ENCODE measurements at places on chromosomes 7 and 10.

DNA sequence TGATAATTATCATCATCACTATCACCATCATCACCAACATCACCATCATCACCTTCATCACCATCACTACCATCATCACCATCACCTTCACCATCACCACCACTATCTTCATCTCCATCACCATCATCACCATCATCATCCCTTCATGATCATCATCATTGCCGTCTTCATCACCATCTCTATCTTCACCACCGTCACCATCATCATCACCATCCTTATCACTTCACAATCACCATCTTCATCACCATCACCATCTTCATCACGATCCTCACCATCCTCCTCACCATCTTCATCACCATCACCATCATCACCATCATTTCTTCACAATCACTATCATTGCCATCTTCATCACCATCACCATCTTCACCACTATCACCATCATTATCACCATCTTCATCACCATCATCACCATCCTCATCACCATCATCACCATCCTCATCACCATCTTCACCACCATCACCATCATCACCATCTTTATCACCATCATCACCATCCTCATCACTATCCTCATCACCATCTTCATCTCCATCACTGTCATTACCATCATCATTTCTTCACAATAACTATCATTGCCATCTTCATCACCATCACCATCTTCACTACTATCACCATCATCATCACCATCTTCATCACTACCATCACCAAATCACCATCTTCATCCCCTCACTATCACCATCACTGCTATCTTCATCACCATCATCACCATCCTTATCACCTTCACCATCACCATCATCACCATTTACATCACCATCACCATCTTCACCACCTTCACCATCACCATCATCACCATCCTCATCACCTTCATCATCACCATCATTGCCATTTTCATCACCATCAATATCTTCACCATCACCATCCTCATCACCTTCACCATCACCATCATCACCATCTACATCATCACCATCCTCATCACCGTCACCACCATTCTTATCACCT lies 72.4 kb upstream of the DNAAF5 start:
- no peak for DNase-seq

DNA sequence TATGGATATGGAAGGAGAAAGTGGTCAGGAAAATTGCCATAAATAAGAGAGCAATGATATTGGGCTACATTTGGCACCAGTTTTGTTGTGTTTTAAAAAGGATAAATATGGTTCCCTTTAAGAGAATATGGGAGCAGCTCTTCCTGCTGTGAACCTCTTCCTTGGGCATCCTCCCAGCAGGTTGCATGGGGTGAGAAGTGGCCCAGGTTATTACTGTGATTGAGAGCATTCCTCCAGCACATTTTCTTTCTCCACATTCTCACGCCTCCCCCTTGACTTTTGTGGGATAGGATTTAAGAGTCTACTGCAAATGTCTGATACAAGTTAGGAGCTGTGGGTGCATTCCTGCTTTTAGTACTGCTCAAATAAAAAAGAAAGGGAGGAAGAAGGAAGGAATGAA lies 214.8 kb downstream of the POU6F2 start:
- no peak for DNase-seq

GRCh38 chr10:131591936-131592335 lies 280.4 kb upstream of the TCERG1L start:
- DNase-seq, result no peak

- no peak for DNase-seq
Observed at GRCh38 chr10:74502963-74503608, 323.3 kb upstream of the KAT6B start.

GRCh38 chr10:67978749-67979148 lies 94.3 kb downstream of the SIRT1 start:
- DNase-seq, result no peak

DNA sequence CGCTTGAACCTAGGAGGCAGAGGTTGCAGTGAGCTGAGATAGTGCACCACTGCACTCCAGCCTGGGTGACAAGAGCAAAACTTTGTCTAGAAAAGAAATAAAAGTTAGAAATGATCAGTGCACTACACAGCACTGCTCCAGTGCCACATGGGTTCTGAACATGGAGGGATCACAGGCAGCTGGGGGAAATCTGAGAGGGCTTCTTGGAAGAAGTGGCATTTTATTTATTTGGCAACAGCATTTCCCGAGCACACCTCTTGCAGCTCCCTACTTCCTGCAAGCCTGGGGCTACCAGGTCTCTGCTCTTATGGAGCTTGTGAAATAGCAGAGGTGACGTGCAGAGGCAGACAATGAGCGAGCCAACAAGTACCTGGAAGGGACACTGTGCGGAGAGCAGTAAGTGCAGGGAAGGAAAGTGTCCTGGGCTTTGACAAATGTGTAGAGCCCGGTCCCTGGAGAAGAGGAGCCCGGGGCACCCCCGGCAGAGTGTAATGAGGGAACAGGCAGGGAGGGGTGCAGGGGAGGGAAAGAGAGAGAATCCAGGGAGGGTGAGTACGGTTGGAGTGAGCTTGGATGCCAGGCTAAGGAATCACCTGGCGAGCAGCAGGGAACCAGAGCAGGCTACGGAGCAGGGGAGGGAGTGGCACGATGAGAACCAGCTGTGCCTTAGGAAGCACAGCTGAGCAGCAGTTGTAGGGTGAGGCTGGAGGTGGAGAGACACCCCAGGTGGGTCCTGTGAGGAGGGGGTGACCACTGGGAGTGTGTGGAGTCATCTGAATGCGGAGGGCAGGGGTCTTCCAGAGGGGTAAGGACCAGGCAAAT lies 104.6 kb upstream of the CTBP2 start:
- no peak for DNase-seq

GRCh38 chr7:50069613-50070012 lies 23.4 kb downstream of the ZPBP start:
- no peak for DNase-seq

GRCh38 chr7:141268614-141269013 lies 194.8 kb downstream of the TMEM178B start:
- no peak for DNase-seq

- DNase-seq, result no peak
Observed at GRCh38 chr10:132129431-132129830, 57.3 kb upstream of the DPYSL4 start.

GRCh38 chr7:13174991-13175390 lies 487.6 kb downstream of the ARL4A start:
- DNase-seq, result no peak

GRCh38 chr10:4125776-4126175 lies 340.8 kb upstream of the KLF6 start:
- no peak for DNase-seq

- DNase-seq, result no peak
Observed at GRCh38 chr10:505419-505818, 184.0 kb downstream of the DIP2C start.

DNA sequence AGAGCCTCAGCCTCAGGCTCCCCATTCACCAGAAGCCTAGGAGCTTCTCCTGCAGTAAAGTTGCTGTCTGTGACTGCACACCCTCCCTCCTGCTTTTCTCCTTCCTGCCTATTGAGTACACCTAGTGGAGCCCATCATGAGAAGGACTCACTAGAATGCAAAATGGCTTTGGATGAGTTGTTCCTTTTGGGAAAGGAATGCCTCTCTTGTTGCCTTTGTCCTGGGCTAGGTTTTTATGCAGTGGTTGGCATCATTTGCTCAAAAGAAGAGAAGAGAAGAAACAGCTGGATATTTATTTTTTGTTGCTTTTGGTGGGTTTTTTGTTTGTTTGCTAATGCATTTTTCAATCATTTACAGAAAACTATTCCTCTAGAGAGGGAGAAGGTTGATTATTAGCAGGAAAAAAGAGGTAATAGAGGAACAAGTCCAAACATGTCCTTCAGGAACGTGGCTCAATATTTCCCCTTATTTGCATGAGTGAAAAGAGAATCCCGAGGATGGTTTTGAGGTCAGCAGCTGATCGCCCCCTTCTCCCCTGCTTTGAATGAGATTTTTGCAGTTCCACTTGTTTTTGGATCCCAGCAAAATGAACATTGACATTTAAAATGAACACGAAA lies 369.9 kb upstream of the NRP1 start:
- DNase-seq, result no peak

DNA sequence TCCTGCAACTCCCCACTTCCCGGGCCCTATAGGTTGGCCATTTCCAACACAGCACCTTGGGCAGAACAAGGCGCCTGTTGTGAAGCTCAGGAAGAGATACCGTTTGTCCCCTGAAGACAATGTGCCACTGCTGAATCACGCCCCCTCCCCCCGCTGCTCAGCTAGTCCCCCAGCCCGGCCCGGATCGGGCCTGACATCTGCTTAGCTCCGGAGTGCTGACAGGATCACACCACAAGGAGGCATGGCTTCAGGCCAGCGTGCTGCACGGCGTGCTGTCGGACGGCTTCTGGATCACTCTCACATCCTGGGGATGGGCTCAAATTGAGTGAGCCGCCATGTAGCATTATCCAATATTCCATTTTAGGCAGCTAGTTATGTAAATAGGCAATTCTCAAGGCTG lies 62.1 kb upstream of the EFCAB10 start:
- DNase-seq, result no peak

DNA sequence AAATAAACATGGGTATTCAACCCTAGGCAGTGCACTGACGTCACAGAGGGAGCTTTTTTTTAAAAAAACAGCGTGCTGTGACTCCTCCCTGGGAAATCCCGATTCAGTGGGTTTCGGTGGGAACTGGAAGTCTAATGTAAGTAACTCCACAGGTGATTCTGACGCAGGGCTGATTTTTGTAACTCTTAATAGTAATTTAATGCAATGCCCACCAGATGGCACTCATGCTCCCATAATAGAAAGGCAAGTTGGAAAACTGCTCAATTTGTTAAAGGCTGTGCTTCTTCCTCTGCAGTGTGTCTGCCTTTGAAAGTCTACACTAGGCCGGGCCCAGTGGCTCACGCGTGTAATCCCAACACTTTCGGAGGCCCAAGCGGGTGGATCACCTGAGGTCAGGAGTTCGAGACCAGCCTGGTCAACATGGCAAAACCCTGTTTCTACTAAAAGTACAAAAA lies 10.9 kb upstream of the RSU1 start:
- DNase-seq, result peak; percentile 16

- DNase-seq, result no peak
Observed at GRCh38 chr7:19442016-19442785, 266.6 kb downstream of the POLR1F start.

DNA sequence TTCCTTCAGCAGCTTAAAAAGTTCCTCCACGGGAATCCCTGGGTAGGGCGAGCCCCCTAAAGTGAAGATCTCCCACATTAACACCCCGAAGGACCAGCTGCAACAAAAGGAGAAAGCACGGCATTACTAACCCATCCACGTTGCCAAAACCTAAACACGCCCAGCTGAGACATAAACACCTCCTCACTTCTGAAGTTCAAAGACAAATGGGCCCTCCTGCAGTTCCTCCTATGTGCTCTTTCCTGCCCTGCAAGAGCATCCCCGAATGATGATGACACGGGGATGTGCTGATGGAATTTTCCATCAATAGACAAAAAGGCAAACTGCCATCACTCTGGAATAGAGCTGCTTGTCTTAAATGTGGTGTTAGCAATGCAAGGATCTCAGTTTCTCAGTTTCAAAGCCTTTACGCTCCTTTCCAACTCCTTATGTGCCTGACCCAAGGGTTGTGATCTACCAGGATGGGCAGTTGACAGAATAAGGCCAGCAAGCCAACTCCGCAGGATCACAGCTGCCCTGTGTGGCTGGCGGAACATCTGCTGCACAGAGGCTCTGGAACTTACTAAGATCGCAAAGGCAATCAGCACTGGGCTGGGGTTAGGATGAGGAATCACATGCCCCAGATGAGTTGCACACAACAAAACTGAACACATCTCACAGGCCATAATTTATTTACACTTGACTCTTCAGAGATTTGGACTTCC lies 112.7 kb downstream of the FGFR2 start:
- no peak for DNase-seq

GRCh38 chr10:74683067-74683466 lies 143.3 kb upstream of the KAT6B start:
- no peak for DNase-seq

GRCh38 chr7:127949769-127950222 lies 81.4 kb downstream of the LRRC4 start:
- DNase-seq, result no peak

DNA sequence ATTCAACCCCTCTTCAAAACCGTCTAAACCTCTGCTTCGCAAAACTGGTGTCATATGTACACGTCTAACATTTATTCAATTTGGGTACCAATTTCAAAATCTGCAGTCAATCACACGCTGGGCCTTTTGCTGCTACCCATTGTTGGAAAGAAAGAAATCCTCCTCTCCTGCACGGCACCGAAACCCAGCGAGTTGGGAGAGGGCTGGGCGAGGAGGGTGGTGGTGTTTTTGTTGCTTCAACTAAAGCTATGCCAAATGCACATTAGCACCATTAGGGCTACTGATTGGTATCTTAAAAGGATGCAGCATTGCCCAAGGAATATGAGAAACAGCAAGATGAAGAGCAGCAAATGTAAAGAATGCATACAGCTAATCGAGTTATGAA lies 7.8 kb downstream of the EBF3 start:
- no peak for DNase-seq

DNA sequence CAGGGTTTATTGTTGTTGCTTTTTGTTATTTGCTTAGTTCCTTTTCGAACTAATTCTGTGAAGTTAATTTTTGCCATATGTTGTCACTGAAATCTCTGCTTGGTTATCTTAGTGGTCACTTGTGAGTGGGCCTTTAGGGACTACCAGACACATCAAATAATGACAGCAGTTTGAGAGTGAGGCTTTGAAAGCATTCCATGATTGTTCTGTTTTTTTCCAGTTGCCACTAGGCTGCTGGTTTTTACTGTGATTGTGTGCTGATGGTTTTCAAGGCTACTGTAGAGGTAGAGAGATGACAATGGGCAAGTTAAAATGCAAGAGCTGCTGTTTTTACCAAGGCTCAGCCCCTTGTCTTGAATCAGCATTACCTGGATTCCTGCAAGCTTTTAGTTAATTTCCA lies 20.0 kb downstream of the SEPTIN7 start:
- no peak for DNase-seq

DNA sequence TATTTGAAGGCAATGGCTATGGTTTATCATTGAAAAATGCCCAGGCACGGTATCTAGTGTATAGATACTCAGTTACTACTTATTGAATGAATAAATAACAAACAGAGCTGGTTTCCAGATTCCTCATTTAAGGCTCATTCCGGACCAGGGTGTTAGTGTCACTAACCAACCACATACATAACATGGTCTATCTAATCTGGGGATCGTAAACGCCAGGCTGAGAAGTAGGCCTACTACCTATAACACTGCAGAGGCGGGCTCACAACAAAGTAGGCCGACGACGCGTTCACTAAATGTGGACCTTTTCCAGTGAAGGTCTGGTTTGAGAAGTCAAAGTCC lies 423 bp downstream of the LSM5 start:
- no peak for DNase-seq

- DNase-seq, result no peak
Observed at GRCh38 chr10:117552701-117553141, 10.2 kb downstream of the EMX2 start.

- no peak for DNase-seq
Observed at GRCh38 chr10:122375679-122376160, 1.2 kb downstream of the PLEKHA1 start.
